ENCODE measurements at places on chromosomes 7 and 10.

DNA sequence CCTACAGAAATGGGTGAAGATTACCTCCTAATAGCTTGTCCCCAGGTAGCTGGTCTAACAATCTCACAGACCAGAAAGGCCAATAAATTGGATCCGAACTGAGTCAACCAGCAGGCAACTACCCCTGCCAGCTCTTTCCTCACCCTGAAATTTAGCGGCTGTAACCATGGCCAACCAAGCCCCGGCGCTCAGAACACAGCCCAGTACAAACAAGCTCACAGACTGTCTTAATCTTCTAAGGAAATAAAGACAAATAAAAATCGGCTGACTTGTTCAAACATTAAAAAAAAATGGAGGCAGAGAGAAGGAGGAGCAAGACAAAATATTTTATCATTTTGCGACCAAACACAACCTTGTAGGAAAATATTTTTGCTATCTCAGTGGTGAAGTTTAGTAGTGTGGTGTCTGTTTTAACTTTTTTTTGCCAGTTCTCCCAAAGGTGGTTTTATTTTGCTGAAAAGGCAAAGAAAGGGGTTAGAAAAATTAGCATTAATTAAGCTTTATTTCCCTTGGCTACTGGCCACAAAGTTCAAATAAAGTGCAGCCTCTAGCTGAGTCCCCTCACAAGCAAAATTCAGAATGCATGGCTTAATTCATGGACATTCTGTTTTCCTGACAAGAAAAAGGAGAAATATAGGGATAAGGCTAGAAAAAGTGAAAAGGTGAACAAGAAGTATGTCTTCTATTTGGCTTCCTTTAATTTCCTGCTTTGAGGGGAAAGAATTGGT is 313.0 kb upstream of the NPVF start:
- DNase-seq, result no peak

- DNase-seq, result no peak
These were observed 134.8 kb downstream of the MLLT10 start for GRCh38 chr10:21668831-21669230.

DNA sequence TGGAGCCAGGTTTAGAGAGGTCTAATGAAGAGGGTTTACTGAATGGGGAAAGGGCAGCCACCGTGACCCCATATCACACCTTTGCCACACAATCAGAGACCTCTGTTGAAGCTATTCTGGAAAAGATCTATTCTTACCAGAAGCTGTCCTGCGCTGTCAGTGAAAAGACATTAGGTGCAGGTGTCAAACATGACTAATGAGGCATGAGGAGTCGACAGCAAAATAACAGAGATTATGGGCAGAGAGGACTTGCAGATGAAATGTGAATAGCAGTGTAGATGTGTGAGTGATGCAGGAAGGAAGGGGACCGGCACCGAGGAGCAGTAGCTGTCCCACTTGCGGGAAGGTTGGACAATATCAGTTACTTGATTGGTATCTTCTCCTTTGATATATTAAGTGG is 627.7 kb upstream of the GALNT17 start:
- no peak for DNase-seq

DNA sequence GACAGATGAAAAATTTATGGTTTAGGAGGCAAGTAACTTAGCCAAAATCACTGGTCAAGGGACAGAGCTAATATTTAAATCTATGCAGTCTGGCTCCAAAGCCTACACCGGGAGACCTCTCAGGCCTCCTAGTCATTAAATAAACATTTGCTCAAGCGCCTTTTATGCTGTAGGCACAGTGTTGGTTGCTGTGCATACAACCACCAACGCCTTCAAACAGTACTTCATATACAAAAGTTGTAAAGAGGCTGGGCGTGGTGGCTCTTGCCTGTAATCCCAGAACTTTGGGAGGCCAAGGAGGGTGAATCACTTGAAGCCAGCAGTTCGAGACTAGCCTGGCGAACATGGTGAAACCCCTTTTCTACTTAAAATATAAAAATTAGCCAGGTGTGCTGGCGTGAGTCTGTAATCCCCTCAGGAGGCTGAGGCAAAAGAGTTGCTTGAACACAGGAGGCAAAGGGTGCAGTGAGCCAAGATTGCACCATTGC is 159.8 kb downstream of the MAGI2 start:
- no peak for DNase-seq

GRCh38 chr10:77027576-77027975 is 610.0 kb downstream of the KCNMA1 start:
- no peak for DNase-seq

- DNase-seq, result no peak
These were observed 254.9 kb downstream of the PLXNA4 start for GRCh38 chr7:132321387-132321786.

DNA sequence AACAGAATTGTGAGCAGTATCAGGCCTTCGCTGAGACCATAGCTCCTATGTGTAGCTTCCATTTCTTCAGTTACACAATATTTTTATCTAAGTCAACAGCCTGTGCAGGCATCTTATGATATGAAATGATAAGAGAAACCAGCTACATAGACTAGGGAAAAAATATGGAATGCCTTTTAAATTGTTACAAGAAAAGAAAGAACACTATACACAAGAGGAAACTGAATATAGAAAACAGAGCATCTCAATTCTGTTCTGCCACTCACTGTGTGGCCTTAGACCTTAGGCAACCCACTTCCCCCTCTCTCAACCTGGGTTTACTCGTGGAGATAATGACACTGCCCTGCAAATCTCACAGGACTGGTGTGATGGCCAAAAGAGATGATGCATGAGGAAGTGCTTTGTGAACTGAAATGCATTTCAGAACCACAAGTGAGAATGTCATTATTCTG is 132.9 kb downstream of the LRRN3 start:
- no peak for DNase-seq

DNA sequence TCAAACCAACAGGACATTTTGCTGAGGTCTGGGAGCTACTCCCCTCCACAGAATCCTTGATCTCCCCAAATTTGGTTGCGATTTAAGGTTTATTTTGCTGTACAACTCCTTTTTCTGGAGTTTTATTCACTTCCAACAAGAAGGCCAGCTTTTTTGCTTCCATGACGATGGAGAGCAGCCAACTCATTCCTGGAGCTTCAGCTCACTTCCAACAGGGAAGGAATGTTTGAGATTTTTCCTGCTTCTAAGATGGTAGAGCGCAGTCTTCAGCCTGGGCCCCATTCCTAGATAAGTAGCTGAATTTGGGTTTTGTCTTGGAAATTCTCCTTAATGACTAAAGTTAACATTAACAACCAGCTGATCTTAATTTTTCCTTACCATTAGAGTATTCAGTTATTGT is 30.9 kb upstream of the CREB3L2 start:
- no peak for DNase-seq

DNA sequence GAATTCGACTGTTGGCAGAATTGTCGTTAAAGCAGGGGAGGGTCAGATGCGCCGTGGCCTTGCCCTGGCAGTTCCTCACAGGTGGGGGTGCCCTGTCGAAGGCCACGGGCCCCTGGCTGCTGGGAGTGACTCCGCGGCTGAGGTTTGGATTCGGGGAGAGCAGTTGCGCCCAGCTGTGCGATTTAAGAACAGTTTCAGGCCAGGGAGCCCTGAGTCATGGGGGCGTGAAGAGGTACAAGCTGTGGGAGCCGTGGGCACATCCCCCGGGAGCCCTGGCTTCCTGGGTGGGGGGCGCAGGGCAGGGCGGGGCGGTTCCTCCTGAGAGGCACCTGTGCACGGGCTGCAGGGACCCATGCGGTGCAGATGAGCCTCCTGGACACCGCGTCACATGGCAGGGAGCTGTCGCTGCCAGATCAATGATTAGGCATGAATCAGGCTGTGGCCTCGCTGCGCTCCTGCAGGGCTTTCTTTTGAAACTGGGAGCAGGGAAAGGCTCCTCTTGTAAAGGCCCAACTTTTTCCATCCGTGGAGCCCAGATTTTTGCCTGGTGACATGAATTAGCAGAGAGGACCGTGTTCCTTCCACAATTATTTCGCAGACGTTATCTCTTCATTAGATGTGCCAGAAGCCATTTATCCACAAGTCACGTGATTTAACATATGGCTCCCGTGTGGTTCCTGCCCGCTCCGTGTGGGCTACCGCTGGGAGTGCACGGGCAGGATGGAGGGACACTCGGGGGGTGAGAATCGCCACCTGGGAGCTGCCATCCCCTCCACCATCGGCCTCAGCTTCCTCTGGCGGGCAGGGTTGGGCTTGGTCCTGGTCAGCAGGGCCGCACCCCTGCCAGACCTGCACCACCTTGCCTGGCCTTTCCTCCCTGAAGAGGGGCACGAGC is 918 bp downstream of the PWWP2B start:
- peak; percentile 62 for DNase-seq

DNA sequence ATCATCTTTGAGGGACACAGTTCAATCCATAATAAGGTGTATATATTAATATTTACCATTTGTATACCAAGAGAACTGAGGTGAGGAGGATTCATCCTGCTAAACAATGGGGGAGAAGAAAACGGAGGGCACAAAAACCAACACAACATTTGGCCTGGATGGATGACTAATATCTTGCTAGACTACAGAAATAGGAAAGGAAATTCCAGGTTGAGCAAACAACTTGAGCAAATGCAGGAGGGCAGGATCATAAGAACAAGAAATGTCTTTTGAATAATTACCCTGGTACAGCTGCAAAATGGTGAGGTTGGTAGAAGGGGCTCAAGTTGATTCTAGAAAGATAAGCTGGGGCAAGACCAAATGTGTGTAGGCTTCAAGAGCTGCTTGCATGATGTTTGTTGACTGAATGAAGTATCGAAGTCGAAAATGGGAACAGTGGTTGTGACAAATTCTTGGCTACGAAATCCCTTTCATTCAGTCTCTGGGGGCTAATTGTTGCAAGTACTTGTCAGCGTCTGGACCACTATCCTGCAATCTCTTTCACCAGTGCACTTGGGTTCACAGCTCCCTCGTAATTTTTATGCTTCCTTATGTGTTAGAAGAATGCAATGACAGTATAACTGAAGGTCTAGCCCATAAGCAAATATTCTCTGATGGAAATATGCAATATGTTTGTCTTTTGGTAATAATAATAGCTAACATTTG is 176.2 kb downstream of the PTEN start:
- DNase-seq, result no peak

- DNase-seq, result no peak
These were observed 18.6 kb downstream of the CWF19L1 start for GRCh38 chr10:100248820-100249219.

- DNase-seq, result no peak
These were observed 47.7 kb downstream of the EMX2 start for GRCh38 chr10:117590101-117590875.

DNA sequence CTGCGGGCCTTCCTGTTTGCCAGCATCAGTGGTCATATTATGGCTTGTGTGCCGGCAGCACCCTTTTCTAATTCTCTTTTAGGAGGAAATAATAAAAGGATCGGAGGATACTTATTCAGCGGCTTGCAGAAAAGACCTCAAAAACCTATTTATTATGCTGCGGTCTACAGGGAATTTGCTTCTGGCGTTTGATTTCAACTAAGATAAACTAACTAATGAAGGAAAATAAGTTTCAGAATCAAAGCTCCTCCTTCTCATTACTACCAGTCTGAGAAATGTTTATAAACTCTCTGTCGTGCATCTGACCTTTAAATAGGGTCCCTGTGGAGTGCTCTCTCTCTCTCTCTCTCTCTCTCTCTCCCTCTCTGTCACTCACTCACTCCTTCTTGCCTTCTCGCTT is 335.0 kb upstream of the GLI3 start:
- no peak for DNase-seq

DNA sequence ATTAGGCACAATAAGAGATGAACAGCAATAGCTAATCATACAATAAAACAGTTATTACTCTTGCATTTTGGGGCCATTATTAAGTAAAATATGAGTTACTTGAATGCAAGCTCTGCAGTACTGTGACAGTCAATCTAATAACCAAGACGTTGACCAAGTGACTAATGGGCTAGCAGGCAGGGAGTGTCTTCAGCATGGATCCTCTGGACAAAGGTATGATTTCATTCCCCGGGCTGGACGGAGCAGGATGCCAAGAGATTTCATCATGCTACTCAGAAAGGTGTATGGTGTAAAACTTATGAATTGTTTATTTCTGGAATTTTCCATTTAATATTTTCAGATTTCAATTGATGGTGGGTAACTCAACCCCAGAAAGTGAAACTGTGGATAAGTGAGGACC is 80.9 kb downstream of the SHH start:
- no peak for DNase-seq

DNA sequence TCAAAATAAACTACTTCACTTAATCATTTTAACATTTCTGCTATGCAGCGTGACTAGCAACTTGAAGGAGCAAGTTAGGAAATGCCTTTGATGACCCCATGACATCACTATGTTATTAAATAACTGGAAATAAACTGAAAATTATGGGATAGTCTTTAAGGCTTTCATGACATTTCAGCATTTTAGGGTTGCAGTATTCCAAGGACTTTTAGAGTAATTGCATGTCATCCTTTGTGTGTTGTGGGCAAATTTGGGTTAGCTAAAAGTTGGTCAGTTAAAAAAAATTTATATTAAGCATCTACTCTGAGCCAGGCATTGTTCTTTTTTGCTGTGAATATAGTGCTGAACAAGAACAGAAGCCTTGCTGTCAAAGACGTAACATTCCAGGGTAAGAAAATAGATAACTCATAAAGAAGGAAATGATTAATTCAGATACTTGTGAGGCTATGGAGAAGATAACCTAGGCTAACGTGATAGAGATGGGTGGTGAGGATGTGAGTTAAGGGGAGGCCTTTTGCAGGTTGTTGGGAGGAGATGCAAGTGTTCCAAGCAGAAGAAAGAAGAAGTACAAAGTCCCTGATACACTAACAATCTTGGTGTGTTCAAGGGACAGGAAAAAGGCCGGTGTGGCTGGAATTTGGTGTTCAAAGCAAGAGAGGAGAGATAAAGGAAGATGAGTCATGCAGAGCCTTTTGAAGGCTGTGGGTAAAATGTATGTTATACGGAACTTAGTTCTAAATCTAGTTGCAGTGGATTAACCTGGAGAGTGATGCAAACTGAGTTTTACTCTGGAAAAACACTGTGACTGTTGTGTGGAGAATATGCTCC is 610.2 kb downstream of the AUTS2 start:
- DNase-seq, result no peak

- DNase-seq, result no peak
These were observed 283.4 kb upstream of the FZD8 start for GRCh38 chr10:35925493-35925892.

GRCh38 chr7:151172273-151173141 is 5.0 kb upstream of the GBX1 start:
- peak; percentile 86 for DNase-seq

Data from activated CD4-positive, alpha-beta T cell treated with anti-CD3 and anti-CD28 coated beads for 48 hours (primary cell).